ENCODE measurements at places on chromosomes 11 and 22.

- DNase-seq, result no peak
Observed at GRCh38 chr11:10116588-10116987, 177.4 kb downstream of the SBF2 start.

DNA sequence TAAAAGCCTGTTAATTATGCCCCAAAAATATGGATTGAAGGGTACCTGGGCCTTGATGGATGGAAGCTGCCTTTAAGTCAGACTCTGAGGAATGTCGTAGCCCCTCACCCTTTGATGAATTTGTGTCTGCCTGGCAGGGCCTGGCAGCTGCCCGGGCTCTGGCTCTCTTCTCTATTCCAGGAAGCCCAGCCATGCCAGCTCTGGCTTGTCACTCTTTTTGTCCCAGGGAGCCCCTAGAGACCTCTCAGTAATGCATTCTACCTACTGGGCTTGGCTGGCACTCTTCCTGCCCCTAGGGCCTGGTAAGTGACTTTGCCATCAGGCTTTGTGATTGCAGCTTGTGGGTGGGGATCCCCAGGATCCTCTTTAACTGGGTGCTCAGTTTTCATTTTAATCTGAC is 103.8 kb downstream of the GRIK4 start:
- DNase-seq, result no peak

DNA sequence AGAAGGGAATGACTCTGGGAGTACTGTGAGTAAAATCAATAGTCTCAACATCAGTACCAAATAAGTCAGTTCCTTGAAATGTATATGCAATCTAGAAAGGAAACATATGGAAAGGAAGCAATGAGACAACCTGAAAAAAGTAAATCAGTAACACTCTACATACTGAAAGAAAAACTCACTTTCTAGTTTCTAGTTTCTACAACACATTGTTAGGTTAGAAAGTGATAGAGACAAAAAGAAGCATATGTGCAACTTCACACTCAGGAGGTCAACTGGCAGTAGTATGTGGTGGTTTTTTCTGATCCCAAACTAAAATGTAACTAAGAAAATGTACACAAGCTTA is 156.5 kb upstream of the SOX6 start:
- no peak for DNase-seq

DNA sequence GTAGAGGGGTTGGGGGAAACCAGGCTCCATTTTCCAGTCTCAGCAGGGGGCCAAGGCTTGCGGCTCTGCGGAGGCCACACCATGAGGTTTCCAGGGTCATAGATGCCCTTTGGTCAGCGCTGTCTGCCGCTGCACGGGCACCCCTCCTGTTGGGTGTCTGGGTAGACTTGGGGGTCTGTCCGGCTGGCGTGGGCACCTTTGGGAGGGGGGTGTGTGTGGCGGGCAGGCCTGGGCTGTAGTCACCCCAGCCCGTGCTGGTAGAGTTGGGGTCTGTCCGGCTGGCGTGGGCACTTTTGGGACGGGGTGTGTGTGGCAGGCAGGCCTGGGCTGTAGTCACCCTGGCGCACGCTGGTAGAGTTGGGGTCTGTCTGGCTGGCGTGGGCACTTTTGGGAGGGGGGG is 18.6 kb downstream of the LSP1 start:
- DNase-seq, result no peak

- DNase-seq, result peak; percentile 7
Observed at GRCh38 chr11:101553891-101554292, 29.9 kb downstream of the TRPC6 start.

DNA sequence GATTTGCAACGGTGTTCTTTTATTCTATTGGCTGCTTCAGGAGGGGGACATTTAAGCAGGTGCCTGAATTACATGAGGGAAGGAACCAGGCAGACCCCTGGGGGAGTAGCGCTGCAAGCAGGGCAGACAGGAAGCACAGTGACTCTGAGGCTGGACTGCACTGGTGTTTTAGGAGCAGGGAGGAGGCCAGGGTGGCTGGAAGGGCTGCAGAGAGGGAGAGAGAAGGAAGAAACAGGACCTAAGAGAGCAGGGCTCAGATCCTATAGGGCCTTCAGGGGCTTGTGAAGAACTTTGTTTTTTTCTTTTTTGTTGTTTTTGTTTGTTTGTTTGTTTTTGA is 62.5 kb upstream of the SORL1-AS1 start:
- no peak for DNase-seq

DNA sequence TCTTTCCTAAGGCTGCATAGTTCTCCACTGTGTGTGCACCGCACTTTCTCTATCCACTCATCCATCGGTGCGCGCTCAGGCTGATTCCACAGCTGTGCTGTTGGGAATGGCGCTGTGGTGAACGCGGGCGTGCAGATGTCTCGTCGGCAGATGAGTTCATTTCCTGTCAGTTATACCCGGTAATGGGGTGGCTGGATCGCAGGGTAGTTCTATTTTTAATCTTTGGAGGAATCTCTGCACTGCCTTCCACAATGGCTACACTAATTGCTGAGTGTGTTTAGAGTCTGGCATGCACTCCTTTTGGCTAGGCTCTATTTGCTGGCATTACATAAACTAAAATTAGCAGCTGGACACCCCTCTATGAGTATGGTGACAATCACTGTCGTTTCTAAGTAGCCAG is 27.9 kb upstream of the KRTAP5-7 start:
- no peak for DNase-seq

- DNase-seq, result no peak
Observed at GRCh38 chr11:57072640-57073039, 83.9 kb downstream of the OR5AK2 start.

GRCh38 chr11:123298488-123299447 is 103.7 kb upstream of the CLMP start:
- DNase-seq, result no peak

GRCh38 chr11:89540826-89541225 is 49.7 kb upstream of the NOX4 start:
- no peak for DNase-seq

DNA sequence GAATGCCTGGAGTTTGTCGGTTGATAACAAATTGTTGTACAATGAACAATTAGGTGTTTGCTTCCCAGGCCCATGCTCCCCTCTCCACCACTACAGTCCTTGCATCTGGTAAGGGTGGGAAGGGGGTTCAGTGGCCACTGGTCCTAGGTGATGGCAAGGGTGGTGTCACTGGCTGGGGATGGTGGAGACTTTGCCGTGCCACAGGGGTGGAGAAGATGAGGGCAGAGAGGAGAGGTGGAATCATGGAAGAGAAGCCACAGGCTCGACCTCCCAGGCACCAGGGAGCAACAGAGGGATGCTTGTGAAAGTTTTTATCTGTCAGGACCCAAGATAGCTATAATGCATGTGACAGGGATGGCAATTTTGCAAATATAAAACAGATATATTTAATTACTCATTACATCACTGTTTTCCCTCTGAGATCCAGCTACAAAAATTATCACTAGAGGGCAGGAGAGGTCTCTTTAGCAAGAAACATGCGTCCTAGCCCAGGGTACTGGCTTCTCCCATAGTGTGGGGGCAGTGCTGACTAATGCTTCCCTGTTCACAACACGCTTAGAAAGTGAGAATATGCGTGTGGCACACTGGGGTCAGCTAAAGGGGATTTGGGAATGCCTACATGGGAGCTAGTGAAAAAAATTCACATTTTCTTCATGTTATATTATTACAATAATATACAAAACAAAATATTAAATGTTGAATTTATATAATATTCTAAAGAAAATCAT is 49.0 kb upstream of the AMPD3 start:
- peak; percentile 28 for DNase-seq

DNA sequence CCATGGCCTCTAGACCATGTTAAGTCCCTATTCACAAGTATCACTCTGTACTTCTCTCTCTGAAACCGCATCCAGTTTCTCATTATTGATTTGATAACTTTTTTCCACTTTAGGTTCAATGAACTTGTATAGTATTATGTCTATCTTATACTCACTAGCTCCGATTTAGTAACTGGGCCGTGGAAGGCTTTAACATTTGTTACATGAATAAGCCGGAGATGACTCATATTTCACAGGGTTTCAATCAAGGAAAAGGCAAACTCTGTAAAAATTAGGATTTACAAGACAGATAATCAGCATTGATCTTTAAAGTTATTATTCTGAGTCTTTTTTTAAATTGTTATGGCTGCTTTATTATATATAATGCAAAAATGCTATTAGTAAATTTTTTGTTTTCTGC is 662.2 kb upstream of the CNTN5 start:
- DNase-seq, result no peak

- no peak for DNase-seq
Observed at GRCh38 chr22:36874309-36874696, 13.5 kb downstream of the NCF4 start.

DNA sequence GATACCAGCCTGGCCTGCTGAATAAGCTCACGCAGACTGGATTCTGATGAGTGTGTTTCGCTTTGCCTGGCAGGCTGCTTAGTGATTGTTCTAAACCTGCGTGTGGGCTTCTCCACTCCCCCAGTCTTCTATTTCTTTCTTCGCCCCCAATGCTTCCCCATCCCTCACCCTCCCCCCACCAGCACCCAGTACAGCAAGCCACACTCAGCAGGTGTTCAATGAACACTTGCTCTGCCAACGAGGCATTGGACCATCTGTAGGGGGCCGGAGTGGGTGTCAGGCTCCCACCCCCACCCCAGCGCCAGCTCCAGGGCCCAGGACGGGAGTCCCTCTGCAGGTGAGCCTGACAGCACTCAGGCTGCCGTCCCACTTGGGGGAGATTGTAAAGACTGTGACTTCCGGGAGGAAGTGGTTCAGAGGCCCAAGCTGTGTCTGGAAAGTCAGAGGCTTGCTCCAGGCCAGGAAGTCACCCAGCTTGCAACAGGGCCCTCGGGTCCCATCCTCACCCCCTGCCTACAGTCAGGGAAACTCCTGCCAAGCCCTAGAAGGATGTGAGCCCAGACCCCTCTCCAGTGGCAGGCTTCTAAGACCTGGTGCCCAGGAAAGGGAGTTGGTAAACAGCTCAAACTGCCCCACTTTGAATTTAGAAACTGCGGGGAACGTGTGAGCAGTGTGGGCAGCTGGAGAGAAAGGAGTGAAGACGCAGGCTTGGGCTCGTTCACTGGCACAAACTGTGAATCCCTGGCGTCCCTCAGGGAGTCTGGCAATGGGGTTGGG is 66.3 kb upstream of the PRDM11 start:
- peak; percentile 45 for DNase-seq

- DNase-seq, result no peak
Observed at GRCh38 chr11:114880442-114880841, 202.1 kb downstream of the NXPE2 start.

- DNase-seq, result no peak
Observed at GRCh38 chr22:24695561-24696511, 78.7 kb downstream of the PIWIL3 start.

DNA sequence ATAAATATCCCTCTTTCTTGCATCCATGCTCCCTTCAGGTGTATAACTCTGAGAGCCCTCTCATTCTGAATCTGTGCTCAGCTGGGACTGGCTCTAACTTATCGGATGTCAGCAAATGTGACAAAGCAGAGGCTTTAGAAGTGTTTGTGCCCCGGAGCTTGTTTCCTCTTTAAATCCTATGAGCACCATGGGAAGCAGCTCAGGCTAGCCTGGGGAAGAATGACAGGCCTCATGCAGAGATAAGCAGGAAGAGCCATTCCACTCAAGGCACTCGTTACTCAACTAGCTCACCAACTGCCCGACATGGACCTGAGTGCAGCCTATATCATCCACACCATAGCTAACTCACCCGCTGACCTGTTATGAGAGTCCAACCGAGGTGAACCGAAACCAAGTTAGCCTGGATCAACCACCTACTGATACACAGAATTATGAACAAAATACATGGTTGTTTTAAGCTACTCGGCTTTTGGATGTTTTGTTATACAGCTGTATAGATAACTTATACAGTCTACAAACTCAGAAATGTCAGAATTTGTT is 990.7 kb downstream of the NTM start:
- DNase-seq, result no peak

- no peak for DNase-seq
Observed at GRCh38 chr11:78748918-78749690, 174.4 kb upstream of the NARS2 start.

- DNase-seq, result no peak
Observed at GRCh38 chr22:29266564-29267461, 968 bp downstream of the RHBDD3 start.

- no peak for DNase-seq
Observed at GRCh38 chr22:24867323-24868022, 61.5 kb downstream of the SGSM1 start.

DNA sequence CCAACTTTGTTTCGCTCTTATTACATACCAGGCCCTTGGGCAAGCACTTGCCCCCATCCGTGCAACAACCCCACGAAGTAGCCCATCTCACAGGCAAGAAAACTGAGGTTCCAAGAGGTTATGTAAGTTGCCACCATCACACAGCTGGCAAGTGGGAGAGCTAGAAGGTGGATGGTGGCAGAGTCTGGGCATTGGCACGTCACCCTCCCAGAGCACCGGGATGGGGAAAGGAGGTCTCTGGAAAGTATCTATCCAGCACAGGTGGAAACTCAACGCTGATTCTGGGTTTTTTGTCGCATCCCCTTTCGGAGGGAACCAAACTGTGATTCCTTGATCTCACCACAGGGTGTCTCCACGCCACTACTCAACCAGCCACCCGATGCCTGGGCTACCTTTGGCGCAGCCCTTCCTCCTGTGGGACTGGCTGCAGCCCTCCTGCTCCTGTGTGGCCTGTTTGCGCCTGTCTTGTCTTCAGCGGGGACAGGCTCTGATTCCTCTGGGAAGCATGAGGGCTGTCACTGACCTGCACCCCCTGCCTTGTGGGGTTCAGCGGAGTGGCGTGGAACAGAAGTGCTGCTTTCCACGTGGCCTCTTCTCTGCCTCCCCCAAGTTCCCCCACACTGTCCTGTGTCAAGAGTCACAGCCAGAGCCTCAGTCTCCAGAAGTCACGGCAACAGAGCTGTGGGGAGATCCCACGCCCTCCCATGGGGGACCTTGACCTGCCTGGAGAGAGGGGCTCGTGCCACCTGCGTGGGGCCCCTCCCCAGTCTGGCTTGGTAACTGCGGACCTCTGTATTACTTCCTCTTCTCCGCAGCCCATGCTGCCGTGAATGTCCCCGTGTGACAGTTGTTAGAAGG is 34.4 kb upstream of the TRIM29 start:
- DNase-seq, result no peak

- DNase-seq, result no peak
Observed at GRCh38 chr22:50016308-50016987, 3.9 kb upstream of the IL17REL start.

DNA sequence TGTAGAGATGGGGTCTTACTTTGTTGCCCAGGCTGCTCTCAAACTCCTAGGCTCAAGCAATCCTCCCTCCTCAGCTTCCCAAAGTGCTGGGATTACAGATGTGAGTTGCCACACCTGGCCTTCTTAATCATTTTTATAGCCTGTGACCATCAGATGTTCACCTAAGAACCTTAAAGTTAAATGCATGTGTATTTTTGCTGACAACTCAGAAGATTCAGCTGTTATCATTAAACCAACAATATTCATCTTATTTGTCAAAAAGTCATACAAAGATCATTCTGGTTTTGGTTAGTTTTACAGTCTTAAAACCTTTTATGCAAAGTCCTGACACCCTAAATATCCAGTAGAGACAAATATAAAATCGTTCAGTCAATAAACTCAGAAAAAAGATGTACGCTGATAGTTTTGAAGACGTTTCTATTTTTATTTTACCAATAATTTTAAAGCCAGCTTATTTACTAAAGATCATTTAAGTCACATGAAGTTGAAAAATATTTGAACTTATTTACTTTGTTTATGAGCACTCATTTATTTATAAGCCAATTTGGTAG is 22.2 kb downstream of the CLDN5 start:
- DNase-seq, result no peak

GRCh38 chr11:17063171-17064002 is 14.1 kb downstream of the RPS13 start:
- DNase-seq, result peak; percentile 32
